ENCODE measurements at places on chromosomes 7 and 10.
A peak's percentile ranks its signal among the peaks of the same experiment; 100 is the strongest.

GRCh38 chr10:69213591-69214311 is 6.4 kb upstream of the HKDC1 start:
- DNase-seq, result no peak

GRCh38 chr7:11343818-11344413 is 370.2 kb downstream of the PHF14 start:
- DNase-seq, result peak; percentile 34

DNA sequence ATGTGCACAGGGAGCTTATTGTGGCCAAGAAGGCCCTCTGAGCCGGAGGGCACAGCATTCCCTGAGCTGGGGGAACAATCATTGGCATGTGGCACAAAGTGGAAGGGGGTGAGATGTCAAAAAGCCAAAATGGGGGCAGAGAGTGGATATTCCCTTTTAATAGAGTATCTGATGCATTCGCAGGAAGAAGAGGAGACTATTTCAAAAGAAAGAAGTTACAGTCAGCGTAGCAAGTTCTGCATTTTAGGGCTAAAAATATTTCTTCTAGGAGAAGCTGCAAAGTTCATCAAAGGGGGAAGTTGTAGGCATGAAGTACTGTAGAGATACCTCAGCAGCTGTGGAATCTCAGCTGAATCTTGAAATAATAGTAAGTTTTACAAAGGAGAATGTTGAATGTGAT is 136.0 kb upstream of the WDR11 start:
- DNase-seq, result no peak

DNA sequence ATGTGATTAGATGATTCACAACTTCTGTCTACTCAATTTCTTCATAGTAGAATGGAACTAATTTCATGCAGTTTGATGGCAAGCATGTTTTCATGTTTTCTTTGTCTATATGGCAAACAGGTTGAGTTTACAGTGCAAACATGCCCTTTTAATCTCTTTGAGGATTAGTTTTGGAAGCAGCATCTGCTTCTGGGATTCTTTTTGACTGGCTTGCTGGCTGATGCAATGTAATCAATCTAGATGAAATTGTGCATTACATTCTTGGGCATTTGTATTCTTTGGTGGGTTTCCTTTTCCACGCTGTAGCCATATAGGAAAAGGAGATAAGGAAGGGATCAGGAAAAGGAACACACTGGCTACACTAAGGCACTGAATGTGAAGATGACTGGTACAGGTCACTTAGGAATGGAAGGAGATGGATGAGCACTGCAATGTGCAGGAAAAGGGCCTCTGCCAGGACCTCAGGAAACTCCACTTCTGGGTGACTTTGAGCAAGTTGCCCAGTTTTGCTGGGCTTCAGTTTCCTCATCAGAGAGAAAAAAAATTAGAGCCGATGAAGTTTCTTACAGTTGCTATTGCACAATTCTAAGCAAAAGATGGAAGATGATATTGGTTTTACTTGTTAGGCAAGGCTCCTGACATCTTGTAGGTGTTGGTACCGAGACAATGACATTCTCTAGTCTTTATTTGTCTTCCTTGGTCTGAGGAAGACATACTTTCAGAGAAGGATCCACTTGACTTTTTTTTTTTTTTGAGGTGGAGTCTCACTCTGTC is 269.1 kb downstream of the SUGCT start:
- no peak for DNase-seq

DNA sequence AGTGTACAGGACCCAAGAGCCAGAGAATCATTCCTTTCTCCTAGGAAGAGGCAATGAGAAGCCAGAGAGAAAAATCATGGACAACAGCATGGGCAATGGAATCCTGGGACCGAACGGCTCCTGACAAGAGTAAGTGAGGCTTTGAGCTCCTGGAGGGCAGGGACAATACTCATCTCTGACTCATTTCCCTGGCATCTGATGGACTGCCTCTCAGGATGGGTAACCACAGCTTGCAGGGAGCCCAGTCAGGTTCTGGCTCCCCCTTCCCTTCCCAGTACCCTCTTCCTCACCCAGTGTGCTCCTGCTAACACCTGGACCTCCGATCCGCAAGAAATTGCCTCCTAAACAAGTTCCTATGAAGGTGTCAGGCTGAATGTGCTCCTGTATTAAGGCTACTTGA is 51.2 kb upstream of the SORCS3 start:
- no peak for DNase-seq

Data from NCI-H2107 (cell line).